Spleen (tissue), 13 donors: ENCODE measurements at places on chromosomes 3 and 15. TPM values are rescaled to one million over a fixed set of nuclear protein-coding genes. Genes with fewer than 3 reads are reported as not detected.

SH2D7 gene
- polyA plus RNA-seq = not detected

ISY1 gene
- 22.2 TPM for polyA plus RNA-seq

TGM5 gene
- polyA plus RNA-seq = 0.02 TPM

LRRC31 gene
- 0.03 TPM for polyA plus RNA-seq

GP5 gene
- 0.15 TPM for polyA plus RNA-seq

SMCO1 gene
- not detected for polyA plus RNA-seq

CASR gene
- 0.42 TPM for polyA plus RNA-seq

FBXL2 gene
- polyA plus RNA-seq = 0.20 TPM

GOLGA8R gene
- 0.57 TPM for polyA plus RNA-seq

TMIE gene
- polyA plus RNA-seq = 0.61 TPM

TMEM212 gene
- polyA plus RNA-seq = not detected

RARB gene
- polyA plus RNA-seq = 1.9 TPM

NR2F2 gene
- 18.6 TPM for polyA plus RNA-seq

ZNF501 gene
- 1.5 TPM for polyA plus RNA-seq

SEMA6D gene
- 0.77 TPM for polyA plus RNA-seq

RTP4 gene
- polyA plus RNA-seq = 9.5 TPM

SEC22A gene
- 6.8 TPM for polyA plus RNA-seq

SPINK8 gene
- not detected for polyA plus RNA-seq

NUDT16 gene
- polyA plus RNA-seq = 13.2 TPM

NR1I2 gene
- polyA plus RNA-seq = 0.26 TPM
